ENCODE measurements at places on chromosomes 16 and 17.

DNA sequence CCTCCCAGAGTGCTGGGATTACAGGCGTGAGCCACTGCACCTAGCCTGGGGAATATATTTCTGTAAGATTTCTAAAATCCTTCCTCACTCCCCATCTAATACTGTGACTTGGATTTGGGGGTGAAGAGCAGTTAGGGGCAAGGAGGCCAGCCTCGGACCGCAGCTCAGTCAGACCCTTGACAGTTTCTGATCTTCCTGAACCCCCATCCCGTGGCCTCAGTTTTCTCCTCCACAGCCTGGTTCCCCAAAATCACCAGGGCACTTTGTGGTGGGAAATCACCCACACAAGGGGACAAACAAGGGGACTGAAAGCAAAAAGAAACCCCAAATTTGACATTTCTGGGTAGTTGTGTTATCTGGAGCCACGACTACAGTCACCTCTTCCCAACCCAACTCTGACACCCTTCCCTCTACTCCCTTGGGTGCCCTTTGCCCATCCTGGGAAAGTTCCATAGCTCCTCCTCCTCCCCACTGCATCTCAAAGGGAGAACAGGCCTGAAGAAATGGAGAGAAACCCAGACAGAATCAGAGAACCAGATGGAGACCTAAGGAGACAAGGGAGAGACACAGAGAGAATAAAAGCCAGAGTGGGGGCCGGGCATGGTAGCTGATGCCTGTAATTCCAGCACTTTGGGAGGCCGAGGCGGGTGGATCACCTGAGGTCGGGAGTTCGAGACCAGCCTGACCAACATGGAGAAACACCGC, 2.8 kb upstream of the STAT5A start:
- no peaks in the 10 kb centered on the region for H3K36me3 ChIP-seq
- no peak for DNase-seq
- no peak overlapping the region for H3K27ac ChIP-seq
- peaks cover 36% of the 10 kb centered on the region for H3K27me3 ChIP-seq
- no peak overlapping the region for H3K4me3 ChIP-seq

DNA sequence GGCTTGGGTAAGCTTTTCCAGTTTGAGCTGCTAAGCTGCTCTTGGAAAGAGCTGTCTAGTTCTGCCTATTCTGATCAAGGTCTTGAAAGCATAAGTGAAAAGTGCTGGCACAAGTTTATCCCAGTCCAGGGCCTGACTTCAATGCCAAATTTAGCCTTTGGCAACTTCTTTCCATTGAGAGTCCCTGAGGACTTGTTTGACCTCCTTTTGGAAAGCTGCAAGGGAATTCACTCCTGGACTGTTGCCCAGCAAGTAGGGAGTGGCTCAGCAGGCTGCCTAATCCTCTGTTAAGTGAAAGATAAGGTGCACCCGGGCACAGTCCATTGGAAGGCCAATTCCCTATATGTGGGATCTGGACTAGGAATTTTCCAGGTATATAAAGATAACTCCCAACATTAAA, 16.0 kb upstream of the TANC2 start:
- H3K36me3 ChIP-seq = no peaks in the 10 kb centered on the region
- H3K27me3 ChIP-seq = no peaks in the 10 kb centered on the region
- H3K4me3 ChIP-seq = no peak overlapping the region
- H3K4me1 ChIP-seq = no peaks in the 10 kb centered on the region
- no peak overlapping the region for H3K27ac ChIP-seq
- no peak for DNase-seq

GRCh38 chr17:82313195-82314011, 4.0 kb downstream of the CD7 start:
- H3K27me3 ChIP-seq = peaks cover 39% of the 10 kb centered on the region
- no peak for DNase-seq
- H3K4me3 ChIP-seq = no peak overlapping the region

- no peak overlapping the region for H3K4me3 ChIP-seq
- no peak for DNase-seq
- no peak overlapping the region for H3K27ac ChIP-seq
These were observed 33.1 kb downstream of the CTU2 start for GRCh38 chr16:88739139-88739976.

DNA sequence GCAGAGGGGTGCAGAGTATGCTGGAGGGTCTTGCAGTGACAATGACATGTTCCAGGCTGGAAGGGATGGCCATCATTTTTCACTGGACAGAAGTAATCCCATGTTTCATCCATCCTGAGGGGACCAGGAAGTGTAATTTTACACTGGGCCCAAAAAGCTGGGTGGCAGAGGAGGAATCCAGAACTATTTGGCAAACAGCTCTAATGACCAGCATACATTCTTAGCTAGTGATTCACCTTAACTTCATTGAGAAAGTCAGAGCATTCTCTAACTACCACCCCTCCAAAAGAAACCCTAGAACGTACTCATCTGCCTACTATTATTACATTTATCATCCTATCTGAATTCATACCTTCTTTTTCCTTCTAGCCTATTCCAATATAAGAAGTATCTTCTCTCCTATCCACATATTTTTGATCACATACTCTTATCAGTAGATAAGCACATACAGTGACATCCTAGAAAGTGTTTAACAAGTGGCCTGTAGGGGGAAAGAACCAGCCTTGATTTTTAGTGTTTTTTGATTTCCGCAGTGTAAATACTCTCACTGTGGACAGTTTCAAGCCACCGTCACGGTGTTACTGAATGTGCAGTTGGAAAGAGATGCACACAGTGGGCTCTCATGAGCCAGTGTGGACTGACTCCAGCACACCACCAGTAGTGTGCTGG, 118.1 kb downstream of the FTO start:
- H3K4me3 ChIP-seq = no peak overlapping the region
- H3K27ac ChIP-seq = no peak overlapping the region
- H3K4me1 ChIP-seq = no peaks in the 10 kb centered on the region
- peaks cover 2% of the 10 kb centered on the region for H3K27me3 ChIP-seq
- peaks cover 5% of the 10 kb centered on the region for H3K36me3 ChIP-seq

DNA sequence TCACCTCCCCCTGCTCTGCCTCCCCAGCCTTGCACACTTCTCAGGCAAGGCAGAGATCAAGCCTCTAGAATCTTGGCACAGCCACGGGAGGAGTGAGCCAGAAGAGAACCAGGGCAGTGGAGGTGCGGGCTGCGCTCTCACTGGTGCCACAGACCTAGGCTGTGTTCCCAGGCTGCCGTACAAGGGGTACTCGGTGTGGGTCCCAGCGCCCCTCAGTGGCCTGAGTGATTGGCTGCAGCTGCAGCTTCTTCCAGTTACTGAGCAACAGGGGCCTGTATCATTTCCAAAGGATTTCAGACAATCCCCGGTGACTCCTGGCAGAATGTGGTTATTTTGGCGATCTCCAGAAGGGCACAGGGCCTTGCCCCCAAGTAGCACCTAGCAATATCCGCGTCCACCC, 1852.1 kb downstream of the TP53TG3F start:
- peak overlapping the region; percentile 58 for H3K4me3 ChIP-seq
- H3K27ac ChIP-seq = no peak overlapping the region
- H3K27me3 ChIP-seq = no peaks in the 10 kb centered on the region
- H3K36me3 ChIP-seq = no peaks in the 10 kb centered on the region
- H3K4me1 ChIP-seq = no peaks in the 10 kb centered on the region
- DNase-seq = no peak

- H3K4me1 ChIP-seq = peaks cover 4% of the 10 kb centered on the region
- no peaks in the 10 kb centered on the region for H3K36me3 ChIP-seq
- H3K4me3 ChIP-seq = no peak overlapping the region
These were observed 10.2 kb downstream of the FOXF1 start for GRCh38 chr16:86520317-86521210.

DNA sequence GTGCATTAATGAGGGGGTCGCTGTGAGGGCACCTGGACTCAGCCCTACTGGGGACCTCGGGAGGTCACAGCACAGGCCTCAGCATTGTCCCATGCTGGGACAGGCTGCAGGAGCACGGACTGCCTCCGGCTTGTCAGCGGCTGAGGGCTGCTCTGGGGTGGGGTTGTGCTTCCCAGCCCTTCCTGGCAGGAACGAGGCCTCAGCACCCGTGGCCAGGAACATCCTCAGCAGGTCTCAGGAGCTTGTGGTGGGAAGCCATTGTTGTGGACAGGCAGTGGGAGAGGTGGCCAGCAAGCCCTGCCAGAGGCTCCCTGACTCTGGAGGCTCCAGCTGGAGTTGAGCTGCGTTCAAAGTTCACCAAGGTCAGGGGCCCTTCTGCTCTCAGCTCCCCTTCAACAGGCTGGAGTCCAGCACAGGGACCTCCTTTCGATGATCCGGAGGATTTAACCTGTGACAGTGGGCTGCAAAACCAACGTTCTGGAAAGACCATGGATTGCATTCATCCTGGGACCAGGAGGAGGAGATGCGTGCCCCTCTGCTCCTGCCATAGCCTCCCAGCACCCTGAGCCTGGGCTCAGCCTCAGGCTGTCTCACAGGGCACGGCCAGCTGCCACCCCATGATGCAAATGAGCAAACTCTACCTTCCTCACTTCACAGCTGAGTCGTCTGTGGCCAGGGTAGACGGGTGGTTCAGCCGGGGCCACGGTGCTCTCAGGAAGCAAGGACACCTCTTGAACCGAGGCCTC, 32.6 kb downstream of the FOXL1 start:
- H3K27me3 ChIP-seq = peaks cover 20% of the 10 kb centered on the region
- DNase-seq = no peak
- no peaks in the 10 kb centered on the region for H3K4me1 ChIP-seq
- H3K27ac ChIP-seq = no peak overlapping the region

Measured in neuronal stem cell (in vitro differentiated cells).